ENCODE measurements at places on chromosomes 5 and 9.

GRCh38 chr9:89000973-89001916 lies 10.0 kb downstream of the S1PR3 start:
- peak; percentile 35 for DNase-seq

DNA sequence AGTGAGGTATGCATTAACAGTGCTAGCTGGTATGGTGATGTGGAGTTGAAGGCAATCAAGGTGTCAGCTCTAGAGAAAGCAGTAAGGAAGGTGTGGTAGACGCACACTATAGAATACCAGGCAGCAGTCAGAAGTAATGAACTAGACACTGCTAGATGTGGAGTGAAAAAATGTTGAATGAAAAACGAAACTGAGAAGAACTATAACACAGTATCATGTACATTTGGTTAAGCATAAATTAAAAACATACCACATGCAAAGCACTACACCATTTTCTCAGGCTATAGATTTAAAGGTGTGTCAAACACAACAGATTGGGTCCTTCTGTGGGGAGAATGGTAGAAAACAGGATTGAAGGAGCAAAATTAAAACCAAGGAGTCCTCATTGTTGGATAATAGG lies 15.4 kb downstream of the ZNF622 start:
- DNase-seq = no peak

GRCh38 chr5:15592728-15593127 lies 92.7 kb downstream of the FBXL7 start:
- no peak for DNase-seq

GRCh38 chr9:127541865-127542264 lies 70.2 kb upstream of the STXBP1 start:
- DNase-seq = no peak

DNA sequence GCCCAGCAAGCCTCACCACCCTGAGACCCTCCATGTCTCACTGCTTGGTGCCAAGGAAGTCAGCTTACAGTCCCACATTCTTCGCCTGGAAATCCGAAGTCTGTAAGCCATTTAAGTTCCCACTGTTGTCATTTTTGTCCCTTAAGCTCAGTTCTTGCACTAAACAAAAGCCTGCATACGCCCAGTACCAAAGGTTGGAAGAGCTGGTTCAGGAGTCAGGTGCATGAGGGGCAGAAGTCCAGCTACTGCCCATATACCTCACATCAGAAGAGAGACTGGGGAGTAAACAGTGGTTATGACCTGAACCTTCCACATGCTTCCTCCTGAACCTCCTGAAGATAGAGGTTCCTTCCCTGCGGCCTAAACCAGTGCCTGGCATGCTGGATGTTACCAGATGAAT lies 146.0 kb downstream of the FRMD3 start:
- no peak for DNase-seq

DNA sequence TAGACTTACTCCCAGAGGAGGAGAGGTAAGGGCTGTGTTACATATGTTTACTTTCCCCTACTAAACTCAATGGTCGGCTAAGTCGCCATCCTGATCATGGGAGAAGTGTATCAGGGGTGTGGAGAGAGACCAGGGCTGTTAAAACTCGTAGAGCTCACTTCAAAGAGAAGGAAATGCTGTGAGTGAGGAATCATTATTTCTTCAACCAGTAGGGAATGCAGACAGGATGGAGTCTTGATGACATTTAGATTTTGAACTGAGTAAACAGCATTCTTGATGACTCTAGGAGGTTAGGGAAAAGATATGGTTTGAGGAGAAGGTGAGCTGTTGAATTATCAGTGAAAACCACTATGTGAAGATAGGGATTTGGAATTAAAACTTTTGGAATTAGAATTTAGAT lies 17.3 kb downstream of the RECK start:
- DNase-seq = no peak

GRCh38 chr5:154251529-154251928 lies 61.0 kb downstream of the GALNT10 start:
- DNase-seq = no peak
